ENCODE measurements at places on chromosomes 2 and 18. TPM values are rescaled to one million over a fixed set of nuclear protein-coding genes. Genes with fewer than 3 reads are reported as not detected.

DNA sequence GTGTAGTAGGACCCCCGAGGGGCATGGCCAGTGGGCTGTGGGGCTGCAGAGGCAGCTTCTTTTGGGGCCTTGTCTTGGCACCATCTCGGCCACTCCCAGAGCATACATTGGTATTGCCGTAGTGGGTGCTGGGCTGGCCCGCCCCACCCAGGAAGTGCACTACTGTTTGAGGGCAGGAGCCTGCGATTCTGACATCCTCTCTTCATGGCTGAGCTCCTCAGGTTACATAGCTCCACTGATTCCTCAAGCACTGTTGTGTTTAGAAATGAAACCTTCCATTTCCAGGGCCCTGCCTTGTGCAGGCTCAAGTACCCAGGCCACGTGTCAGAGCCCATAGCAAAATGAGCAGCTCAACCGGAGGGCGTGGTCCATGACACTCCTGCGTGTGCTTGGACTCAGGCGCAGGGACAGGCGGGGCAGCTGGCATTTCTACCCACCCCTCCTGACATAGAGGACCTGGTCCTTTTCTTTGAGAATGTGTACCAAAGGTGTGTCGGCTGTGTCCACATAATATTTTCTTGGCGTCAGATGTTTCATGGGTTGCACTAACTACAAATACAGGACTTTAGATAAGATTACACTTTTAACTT, 67.9 kb downstream of the DGKD start:
- H3K4me1 ChIP-seq, result peaks cover 28% of the 10 kb centered on the region
- no peaks in the 10 kb centered on the region for H3K27me3 ChIP-seq
- no peak overlapping the region for H3K4me3 ChIP-seq
- H3K27ac ChIP-seq, result no peak overlapping the region

DNA sequence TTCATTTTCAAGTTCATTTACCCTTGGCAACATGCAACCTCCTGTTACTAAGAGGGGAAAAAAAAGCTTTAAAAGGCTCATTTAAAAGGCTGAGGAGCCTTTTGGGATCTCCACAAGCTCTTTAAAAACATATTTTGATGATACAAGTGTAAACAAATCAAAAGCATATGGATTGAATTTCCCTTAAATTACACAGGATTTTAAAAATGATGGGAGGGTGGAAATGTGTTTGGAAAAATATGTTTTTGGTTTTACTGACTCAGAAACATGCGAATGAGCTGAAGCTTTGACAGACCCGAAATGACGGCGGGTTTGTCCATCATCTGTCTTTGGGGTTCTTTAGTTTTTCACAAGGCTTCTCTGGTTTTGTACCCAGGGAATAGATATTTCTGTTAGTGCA, 180.6 kb upstream of the CCDC68 start:
- no peak overlapping the region for H3K27ac ChIP-seq
- H3K4me1 ChIP-seq, result no peaks in the 10 kb centered on the region
- H3K4me3 ChIP-seq, result no peak overlapping the region
- H3K27me3 ChIP-seq, result no peaks in the 10 kb centered on the region
- H3K36me3 ChIP-seq, result no peaks in the 10 kb centered on the region
- DNase-seq, result no peak

DNA sequence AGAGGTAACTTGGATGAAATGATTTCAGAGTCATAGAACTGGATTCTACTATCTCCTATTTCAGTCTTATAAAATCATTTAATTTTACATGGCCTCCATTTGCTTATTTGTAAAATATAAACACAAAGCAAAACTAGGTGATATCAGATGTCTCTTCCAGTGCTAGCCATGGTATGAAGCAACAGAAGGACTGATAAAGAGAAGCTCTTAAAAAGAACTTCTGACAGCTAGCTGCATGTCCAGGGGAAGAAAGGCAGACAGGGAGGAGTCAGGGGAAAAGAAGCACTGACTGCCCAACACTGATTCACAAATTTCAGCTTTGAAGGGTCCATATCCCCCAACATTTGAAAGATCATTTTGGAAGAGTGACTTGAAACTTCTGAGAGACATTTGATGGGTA, 6.4 kb downstream of the SLC8A1 start:
- H3K4me3 ChIP-seq, result no peak overlapping the region
- H3K4me1 ChIP-seq, result peaks cover 34% of the 10 kb centered on the region
- DNase-seq, result no peak
- peak overlapping the region; percentile 31 for H3K27ac ChIP-seq
- no peaks in the 10 kb centered on the region for H3K27me3 ChIP-seq

RAB27B gene
- total RNA-seq, result 0.42 TPM

DNA sequence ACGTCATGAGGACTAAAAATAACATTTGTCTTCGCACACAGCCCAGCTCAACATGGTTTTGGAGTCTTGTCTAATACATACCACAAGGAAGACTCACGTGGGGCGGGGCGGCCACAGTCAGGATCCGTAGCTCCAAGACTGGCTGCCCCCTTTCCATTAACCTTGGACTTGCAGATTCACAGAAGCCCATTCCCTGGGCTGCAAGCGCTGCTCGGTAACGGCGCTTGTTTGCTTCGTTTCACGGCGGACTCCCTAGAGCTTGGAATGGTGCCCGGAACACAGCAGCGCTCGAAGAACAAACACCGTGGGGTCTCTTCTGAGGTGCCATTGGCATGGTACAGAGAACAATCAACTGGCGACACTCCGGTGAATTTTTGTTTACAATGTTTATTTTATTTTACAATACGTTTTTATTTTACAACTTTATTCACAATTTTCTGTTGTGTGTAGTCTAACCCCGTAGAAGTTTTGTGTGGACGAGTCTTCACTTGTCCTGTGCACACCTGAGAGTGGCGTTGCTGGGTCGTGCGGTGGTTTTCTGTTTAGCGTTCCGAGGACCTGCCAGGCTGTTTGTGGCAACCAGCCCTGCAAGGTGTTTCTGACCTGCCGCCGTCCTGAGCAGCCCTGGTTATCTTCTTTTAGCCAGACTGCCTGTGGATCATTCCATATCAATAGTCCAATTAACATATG, 126.5 kb downstream of the GALR1 start:
- no peak overlapping the region for H3K27ac ChIP-seq
- DNase-seq, result no peak

PLGLB1 gene
- total RNA-seq, result 4.6 TPM

GRCh38 chr2:127154396-127154795, 47.4 kb upstream of the BIN1 start:
- DNase-seq, result no peak
- H3K27ac ChIP-seq, result no peak overlapping the region
- peaks cover 19% of the 10 kb centered on the region for H3K4me1 ChIP-seq
- no peaks in the 10 kb centered on the region for H3K27me3 ChIP-seq
- no peak overlapping the region for H3K4me3 ChIP-seq
- H3K36me3 ChIP-seq, result no peaks in the 10 kb centered on the region

GRCh38 chr2:86135653-86136052, 29.6 kb downstream of the PTCD3 start:
- H3K27ac ChIP-seq, result no peak overlapping the region
- peaks cover 100% of the 10 kb centered on the region for H3K36me3 ChIP-seq
- H3K4me3 ChIP-seq, result no peak overlapping the region

GALNT13 gene
- total RNA-seq, result 0.42 TPM

DNA sequence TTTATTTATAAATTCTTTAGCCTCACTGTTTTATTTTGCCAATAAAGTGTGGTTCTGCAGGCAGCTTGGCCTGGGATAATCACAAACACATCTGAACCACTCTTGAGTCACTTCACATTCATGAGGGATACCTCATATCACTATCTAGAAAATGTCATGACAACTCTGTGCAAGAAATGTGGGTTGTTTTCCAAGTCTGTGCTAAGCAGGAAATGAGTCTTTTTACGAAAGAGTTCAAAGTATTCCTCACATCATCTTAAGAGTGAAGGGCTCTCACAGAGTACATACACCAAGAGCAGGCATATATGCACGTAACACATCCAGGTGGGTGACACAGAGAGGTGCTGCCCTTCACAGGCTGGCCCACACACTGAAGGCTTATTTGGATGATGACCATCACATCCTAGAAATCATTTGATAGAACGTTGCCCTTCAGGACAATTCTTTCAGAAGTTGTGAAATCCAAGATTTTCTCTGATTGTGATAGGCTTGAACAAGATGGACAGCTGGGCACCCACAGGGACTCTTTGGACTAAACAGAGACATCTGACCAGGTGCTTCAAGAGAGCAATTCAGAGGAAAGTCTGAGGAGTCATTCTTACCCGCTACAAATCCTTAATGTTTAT, 811.1 kb upstream of the LRATD1 start:
- no peaks in the 10 kb centered on the region for H3K36me3 ChIP-seq
- H3K27me3 ChIP-seq, result no peaks in the 10 kb centered on the region
- H3K27ac ChIP-seq, result no peak overlapping the region
- H3K4me1 ChIP-seq, result peaks cover 3% of the 10 kb centered on the region
- DNase-seq, result no peak

- H3K36me3 ChIP-seq, result no peaks in the 10 kb centered on the region
- peaks cover 28% of the 10 kb centered on the region for H3K4me1 ChIP-seq
- H3K27ac ChIP-seq, result no peak overlapping the region
- no peak overlapping the region for H3K4me3 ChIP-seq
These were observed 244.6 kb upstream of the ACVR2A start for GRCh38 chr2:147600223-147600622.

GRCh38 chr2:26080356-26080755, 46.5 kb downstream of the RAB10 start:
- no peak overlapping the region for H3K4me3 ChIP-seq
- no peak overlapping the region for H3K27ac ChIP-seq
- no peaks in the 10 kb centered on the region for H3K36me3 ChIP-seq
- peaks cover 26% of the 10 kb centered on the region for H3K4me1 ChIP-seq
- H3K27me3 ChIP-seq, result no peaks in the 10 kb centered on the region

- no peaks in the 10 kb centered on the region for H3K36me3 ChIP-seq
- H3K27ac ChIP-seq, result no peak overlapping the region
- H3K4me1 ChIP-seq, result no peaks in the 10 kb centered on the region
- H3K27me3 ChIP-seq, result no peaks in the 10 kb centered on the region
These were observed 372.2 kb upstream of the SMIM21 start for GRCh38 chr18:75799449-75800330.

ODC1 gene
- total RNA-seq, result 118 TPM

ASXL3 gene
- total RNA-seq, result 2.1 TPM

GRCh38 chr18:29644276-29644675, 1398.3 kb downstream of the DSC3 start:
- no peak overlapping the region for H3K27ac ChIP-seq
- no peak for DNase-seq
- H3K4me3 ChIP-seq, result no peak overlapping the region
- H3K4me1 ChIP-seq, result no peaks in the 10 kb centered on the region
- no peaks in the 10 kb centered on the region for H3K27me3 ChIP-seq
- H3K36me3 ChIP-seq, result no peaks in the 10 kb centered on the region

GRHL1 gene
- total RNA-seq, result 5.1 TPM

GRCh38 chr2:84847326-84848050, 33.4 kb downstream of the TRABD2A start:
- H3K36me3 ChIP-seq, result no peaks in the 10 kb centered on the region
- H3K4me1 ChIP-seq, result no peaks in the 10 kb centered on the region
- DNase-seq, result no peak

PSMA8 gene
- not detected for total RNA-seq

GRCh38 chr18:48161191-48161910, 230.9 kb upstream of the SMAD2 start:
- peak overlapping the region; percentile 73 for H3K4me3 ChIP-seq
- no peak for DNase-seq
- peaks cover 11% of the 10 kb centered on the region for H3K4me1 ChIP-seq
- no peaks in the 10 kb centered on the region for H3K27me3 ChIP-seq

SNED1 gene
- 9.3 TPM for total RNA-seq

DNA sequence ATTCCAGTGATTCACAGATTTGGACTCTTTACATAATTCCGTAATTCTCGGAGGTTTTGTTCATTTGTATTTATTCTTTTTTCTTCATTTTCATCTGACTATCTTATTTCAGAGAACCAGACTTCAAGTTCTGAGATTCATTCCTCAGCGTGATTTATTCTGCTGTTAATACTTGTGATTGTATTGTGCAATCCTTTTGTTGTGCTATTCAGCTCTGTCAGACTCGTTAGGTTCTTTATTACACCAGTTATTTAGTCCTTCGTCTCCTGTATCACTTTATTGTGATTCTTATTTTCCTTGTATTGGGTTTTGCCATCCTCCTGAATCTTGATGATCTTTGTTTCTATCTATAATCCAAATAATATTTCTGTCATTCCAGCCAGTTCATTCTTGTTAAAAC, 529.3 kb upstream of the LRRTM4 start:
- no peaks in the 10 kb centered on the region for H3K4me1 ChIP-seq
- DNase-seq, result no peak
- H3K27ac ChIP-seq, result no peak overlapping the region
- H3K4me3 ChIP-seq, result no peak overlapping the region
- no peaks in the 10 kb centered on the region for H3K27me3 ChIP-seq

GRCh38 chr18:13239171-13239956, 20.8 kb downstream of the LDLRAD4 start:
- DNase-seq, result no peak
- H3K4me3 ChIP-seq, result no peak overlapping the region
- H3K36me3 ChIP-seq, result peaks cover 6% of the 10 kb centered on the region
- no peaks in the 10 kb centered on the region for H3K27me3 ChIP-seq

GALNT5 gene
- total RNA-seq, result 0.17 TPM

DNA sequence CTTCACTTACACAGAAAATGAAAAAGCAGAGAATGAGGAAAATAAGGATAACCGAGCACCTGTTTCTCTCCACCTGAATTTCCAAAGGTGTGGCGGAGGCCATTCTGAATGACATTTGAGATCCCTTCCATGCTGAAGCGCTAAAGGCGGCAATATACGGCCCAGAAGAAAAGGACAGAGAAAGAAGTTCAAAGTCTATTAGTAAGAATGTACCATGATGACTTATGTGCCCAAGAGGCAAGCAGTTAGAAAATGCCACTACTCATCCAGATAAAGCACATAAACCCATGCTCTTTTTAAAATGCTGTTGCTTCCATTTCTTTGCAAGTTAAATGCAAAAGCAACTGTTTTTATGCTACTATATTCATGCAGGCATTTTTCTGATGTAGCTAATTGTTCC, 37.2 kb downstream of the FEZ2 start:
- H3K4me1 ChIP-seq, result peaks cover 25% of the 10 kb centered on the region
- no peak for DNase-seq
- H3K36me3 ChIP-seq, result no peaks in the 10 kb centered on the region
- H3K4me3 ChIP-seq, result no peak overlapping the region

DNA sequence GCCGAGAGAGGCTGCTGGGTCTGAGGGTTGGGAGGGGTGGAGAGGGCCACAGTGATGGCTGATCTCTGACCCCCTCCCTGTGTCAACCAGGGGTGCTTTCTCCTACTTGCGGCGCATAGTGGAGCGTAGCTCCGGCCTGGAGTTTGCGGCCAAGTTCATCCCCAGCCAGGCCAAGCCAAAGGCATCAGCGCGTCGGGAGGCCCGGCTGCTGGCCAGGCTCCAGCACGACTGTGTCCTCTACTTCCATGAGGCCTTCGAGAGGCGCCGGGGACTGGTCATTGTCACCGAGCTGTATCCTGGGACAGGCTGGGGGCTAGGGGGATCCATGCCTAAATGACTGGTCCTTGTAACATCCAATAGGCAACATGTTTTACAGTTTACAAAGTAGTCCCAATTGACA, 20.9 kb upstream of the GMPPA start:
- H3K4me1 ChIP-seq, result peaks cover 8% of the 10 kb centered on the region
- no peak for DNase-seq
- peaks cover 3% of the 10 kb centered on the region for H3K27me3 ChIP-seq
- H3K36me3 ChIP-seq, result peaks cover 60% of the 10 kb centered on the region

DNA sequence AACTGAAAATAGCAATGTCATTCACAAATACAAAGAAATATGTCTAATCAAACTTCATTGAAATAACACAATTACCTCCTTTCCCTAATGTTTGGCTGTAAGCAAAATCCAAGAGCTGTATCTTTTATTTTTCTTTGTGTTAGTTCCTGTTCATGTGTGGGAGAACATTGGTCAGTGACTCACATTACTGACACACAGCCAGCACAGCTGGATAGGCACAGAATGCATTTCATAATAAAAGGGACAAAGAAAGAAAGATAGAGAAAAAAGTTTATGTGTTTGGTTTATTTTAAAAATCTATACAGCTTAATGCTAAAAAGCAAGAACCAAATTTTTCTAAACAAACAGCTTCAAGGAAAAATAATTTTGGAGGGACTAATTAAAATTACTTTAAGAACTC, 185.6 kb upstream of the COL3A1 start:
- no peak overlapping the region for H3K4me3 ChIP-seq
- H3K36me3 ChIP-seq, result no peaks in the 10 kb centered on the region

Measured in esophagus muscularis mucosa (tissue), 4 donors.